ENCODE measurements at places on chromosomes 11 and 22. TPM values are rescaled to one million over a fixed set of nuclear protein-coding genes. Genes with fewer than 3 reads are reported as not detected.

Gene OR8D4
- total RNA-seq: not detected

GRCh38 chr22:35582861-35583670, 34.1 kb downstream of the MB start:
- H3K4me3 ChIP-seq: no peak overlapping the region
- peak; percentile 64 for DNase-seq
- H3K27me3 ChIP-seq: no peaks in the 10 kb centered on the region
- no peaks in the 10 kb centered on the region for H3K36me3 ChIP-seq

- peaks cover 30% of the 10 kb centered on the region for H3K4me1 ChIP-seq
- no peak for DNase-seq
- no peak overlapping the region for H3K27ac ChIP-seq
- peaks cover 2% of the 10 kb centered on the region for H3K36me3 ChIP-seq
These were observed 5.9 kb downstream of the TKFC start for GRCh38 chr11:61338783-61339489.

- peaks cover 52% of the 10 kb centered on the region for H3K27me3 ChIP-seq
- peak overlapping the region; percentile 36 for H3K4me3 ChIP-seq
- peak; percentile 85 for DNase-seq
- H3K36me3 ChIP-seq: peaks cover 7% of the 10 kb centered on the region
- peaks cover 19% of the 10 kb centered on the region for H3K4me1 ChIP-seq
These were observed 4.7 kb downstream of the KLHL35 start for GRCh38 chr11:75428281-75428724.

Gene OR51L1
- not detected for total RNA-seq

DNA sequence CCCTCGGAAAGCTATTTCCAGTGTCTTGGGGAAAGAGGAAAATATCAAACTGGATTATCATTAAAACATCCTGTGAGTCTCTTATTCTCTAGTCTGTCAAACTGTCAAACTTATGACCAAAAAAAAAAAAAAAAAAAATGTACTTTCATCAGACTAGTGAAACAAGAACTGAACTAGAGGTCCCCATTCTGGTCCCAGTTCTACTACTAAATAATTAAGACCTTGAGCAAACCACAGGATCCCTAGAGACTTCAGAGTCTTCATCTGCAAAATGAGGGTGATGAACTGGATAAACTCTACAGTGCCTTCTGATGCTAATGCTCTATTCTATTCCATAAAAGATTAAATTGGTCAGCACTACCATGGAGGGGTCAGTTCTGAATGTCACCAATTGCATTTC, 105.8 kb downstream of the SERGEF start:
- H3K27me3 ChIP-seq: no peaks in the 10 kb centered on the region
- H3K27ac ChIP-seq: no peak overlapping the region
- H3K36me3 ChIP-seq: no peaks in the 10 kb centered on the region
- no peaks in the 10 kb centered on the region for H3K4me1 ChIP-seq
- DNase-seq: no peak
